ENCODE measurements at places on chromosomes 4 and X.

DNA sequence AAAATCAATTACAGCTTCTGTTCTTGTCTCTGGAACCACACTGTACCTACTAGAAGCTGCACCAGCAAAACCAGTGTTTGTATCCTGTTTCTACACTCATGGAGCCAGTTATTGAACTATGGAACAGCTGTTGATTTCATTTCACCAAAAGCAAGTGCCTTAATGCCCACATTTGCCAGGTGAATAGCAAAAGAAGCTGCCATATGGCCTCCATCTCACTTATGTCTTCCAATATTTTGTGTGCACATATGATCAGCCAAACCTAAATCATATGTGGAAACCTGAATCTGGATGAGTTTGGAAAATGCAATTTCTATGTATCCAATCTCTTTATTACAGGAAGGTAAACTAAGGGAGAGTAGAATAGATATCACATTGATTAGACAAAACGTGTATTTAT, 415.8 kb upstream of the GRID2 start:
- no peak for DNase-seq

- DNase-seq = no peak
Observed at GRCh38 chrX:30830326-30830943, 58.6 kb downstream of the TAB3 start.

DNA sequence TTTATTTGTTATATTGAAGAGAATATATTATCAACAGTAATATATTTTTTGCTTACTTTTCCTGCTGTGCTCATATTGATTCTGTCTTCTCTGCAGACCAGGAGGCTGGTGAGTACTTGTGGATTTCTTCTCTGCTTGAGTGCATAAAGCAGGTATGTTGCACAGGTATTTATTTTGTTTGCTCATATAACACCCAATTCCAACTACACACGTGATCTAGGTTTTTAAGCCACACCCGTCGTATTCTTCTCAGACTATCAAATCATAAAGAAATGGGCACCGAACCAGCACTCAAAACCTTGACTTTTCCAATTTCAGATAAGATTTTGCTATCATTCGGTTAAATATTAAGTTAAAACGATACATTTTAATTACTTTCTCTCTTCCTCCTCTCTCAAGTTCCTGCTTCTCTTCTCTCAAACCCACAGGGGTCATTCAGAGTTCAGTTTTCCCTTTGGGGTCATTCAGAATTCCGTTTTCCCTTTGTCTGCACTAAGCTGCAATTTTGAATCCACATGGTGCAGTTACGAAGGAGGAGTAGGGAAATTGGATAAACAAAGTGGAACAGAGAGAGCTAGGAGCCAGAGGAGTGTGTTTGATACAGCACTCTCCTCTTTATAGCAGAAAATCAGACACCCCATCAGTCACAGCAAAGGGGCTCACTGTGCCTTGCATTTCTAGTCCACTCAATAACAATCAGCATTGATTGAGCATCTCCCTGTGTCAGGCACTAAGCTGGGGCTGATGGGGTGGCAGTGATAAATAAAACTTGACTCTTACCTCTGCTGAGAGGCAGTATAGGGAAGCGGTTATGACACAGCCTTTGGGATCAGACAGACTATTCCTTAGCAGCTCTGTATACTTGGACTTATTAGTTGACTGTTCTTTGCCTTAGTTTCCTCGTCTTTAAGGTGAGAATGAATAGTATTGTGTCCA, at the start of gene ADH1C:
ADH1C (minus strand) TSS at position 145 of the 936 bp plus-strand sequence; CDS start at position 74, 71 bp downstream.
- DNase-seq = no peak

DNA sequence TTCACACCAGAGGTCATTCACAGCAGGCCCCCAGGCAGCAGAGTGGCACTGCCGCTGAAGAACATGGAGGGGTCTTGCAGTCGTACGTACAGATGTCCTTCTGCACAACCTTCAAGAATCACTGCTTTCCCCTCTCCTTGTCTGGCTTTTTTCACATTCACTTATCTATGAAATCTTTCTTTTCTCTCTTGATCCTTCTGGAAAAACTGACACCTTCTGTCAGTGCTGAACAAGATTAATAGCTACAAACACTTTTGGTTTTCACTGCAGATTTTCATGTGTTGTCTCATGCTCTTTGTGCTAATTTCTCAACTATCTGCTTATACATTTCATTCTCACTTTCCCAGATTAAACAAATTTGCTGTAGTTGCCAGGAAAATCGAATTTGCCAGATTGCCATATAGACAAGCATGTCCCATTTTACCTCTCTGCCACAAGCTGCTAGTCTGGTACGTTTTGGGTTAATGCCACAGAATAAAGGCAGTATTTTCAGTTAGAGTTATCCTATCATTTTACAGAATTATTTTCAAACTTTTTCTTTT, 83.1 kb downstream of the RPS3A start:
- DNase-seq = no peak

- peak; percentile 84 for DNase-seq
Observed at GRCh38 chr4:15912961-15913630, 25.4 kb downstream of the FGFBP1 start.

DNA sequence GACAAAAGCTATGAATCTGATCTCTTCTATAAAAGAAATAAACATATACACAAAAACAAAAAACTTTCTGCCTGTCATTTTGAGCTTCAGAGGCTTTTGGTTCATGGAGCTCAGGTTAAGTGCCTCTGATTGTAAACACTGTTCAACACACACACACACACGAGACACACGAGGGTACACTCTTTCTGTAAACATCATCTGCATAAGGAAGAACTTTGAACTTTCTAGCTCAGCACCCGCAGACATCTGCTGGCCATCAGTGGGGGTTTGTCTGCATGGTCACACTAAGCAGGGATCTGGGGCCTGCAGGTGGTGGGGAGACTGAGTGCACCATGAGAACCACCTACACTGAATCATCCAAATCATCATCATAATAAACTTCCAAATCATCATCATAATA, 54.9 kb downstream of the STX18 start:
- no peak for DNase-seq

Measured in NCI-H226 (cell line).